ENCODE measurements at places on chromosomes 2 and 18.

DNA sequence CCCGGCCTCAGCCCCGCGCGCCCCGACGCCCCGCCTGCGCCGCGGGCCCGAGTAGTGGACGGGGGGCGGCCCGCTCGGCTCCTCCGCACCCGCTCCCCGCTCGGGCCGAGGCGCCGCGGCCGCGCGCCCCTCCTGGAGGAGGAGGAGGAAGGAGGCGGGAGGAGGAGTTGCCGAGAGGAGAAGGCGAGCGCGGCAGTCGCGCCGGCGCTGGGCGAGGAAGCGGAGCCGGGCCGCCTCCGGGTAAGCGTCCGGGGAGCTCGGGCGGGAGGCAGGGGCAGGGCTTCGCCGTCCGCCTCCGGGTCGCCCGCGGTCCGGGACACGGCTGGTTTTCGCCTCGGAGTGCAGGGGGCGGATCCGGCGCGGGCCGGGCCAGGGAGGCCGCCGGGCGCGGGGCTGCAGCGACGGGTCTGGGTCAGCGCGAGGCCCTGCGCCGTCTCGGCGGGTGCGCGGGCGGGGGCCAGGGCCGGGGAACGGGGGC, at the start of gene SOCS6:
Gene SOCS6 (plus strand): TSS at position 195 of the 478 bp plus-strand sequence. CDS start 35,624 bp downstream, outside the sequence.
- DNase-seq = peak; percentile 54

DNA sequence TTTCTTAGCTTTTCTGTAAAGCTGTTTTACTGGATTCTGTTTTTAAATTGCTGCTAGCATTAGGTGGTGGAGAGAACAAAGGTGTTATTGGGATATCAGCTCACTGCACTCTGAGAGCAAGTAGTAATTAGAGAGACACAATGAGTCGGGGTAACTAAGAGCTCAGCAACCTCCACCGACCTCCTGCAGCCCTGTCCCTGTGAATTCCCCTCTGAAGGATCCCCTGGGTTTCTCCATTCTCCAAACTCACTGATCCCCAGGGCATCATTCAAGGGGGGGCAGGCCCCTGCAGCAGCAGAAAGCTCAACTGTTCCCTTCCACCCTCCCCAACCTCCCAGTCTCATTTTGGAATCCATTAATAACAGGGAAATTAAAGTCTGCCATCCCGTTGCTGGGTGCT, 73.0 kb downstream of the MTCL1 start:
- no peak for DNase-seq

DNA sequence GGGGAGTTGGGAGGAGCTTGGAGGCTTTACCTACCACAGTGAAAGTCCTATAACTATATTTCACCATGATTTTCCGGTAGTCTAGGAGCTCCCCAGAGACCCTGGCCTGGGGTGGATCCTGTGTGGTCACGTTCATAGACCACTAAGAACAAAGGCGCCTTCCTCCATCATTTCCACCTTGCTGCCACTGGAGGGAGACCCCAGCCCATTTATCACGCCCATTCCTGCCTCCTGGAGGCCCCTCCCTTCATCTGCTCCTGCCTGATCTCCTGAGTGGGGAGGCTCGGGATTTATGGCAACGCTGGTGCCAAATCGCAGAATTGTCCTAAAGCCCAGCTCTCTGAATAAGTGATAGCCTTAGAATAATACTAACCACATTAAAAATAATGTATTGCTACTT, 507.6 kb upstream of the SPHKAP start:
- DNase-seq = no peak

- DNase-seq = no peak
Observed at GRCh38 chr2:6888724-6889123, 11.1 kb downstream of the RSAD2 start.

- no peak for DNase-seq
Observed at GRCh38 chr18:76437011-76437410, 58.0 kb downstream of the ZNF516 start.

DNA sequence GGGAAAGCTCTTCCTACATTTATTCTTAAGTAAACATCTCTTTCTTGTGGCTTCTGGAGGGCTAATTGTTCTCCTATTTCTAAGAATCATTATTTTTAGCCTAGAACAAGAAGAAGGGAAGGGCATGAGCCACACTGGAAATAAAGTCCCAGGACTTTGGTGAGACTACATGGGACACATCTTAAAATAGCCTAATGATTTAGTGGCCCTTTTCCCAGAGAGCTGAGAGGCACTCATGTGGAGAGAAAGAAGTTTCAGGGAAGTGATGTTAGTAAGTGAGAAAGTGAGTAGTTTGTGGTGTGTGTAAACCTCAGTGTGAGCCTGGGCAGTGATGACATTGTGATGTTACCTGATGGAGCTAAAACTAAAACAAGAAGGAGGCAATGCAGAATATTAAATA, 14.6 kb downstream of the ITGA4 start:
- no peak for DNase-seq

- DNase-seq = no peak
Observed at GRCh38 chr2:122061206-122061605, 305.8 kb downstream of the TSN start.

DNA sequence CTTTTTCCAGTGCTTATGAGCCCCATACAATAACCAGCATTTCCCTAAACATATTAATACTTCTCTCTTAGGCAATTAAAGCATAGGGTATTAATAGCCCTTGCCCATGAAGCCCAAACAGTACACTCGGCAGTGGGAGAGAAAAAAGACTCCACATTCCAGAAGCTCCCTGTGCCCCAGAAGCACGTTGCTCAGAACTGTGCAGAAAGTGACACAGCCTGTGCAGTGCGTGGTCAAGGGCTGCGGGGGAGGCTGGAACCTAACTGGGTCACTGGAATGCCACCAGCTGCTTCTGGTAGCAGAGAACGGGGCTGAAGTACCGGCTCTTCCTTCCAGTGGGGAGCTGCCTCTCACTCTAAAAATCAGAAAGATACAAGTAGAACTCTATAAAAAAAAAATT, 32.7 kb downstream of the EIPR1 start:
- DNase-seq = peak; percentile 49

GRCh38 chr2:190482451-190482850, 52.1 kb downstream of the NEMP2 start:
- no peak for DNase-seq

GRCh38 chr2:54528311-54528955, 72.3 kb downstream of the SPTBN1 start:
- no peak for DNase-seq

DNA sequence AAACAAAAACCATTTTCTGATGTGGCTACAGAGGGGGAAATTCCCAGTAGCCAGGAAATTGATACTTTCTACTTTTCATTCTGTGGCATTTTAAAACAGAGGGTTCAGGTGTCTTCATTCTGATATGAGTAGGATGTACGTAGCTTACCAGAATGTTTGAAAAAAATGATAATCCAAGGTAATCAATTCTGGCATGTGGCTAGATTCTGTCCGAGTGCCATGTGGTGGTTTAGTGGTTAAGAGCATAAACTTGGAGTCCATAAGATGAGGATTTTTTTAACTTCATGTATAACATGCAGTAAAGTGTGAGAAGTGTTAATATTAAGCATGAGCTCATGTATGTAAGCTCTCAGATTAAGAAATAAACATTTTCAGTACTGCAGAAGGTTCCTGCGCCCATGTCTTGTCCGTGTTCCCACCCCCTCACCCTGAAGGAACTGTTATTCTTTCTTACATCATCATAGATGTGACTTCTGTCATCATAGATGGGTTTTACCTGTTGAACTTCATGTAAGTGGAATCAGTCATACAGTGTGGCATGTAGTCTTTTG, 4.5 kb downstream of the B3GNT2 start:
- DNase-seq = no peak

DNA sequence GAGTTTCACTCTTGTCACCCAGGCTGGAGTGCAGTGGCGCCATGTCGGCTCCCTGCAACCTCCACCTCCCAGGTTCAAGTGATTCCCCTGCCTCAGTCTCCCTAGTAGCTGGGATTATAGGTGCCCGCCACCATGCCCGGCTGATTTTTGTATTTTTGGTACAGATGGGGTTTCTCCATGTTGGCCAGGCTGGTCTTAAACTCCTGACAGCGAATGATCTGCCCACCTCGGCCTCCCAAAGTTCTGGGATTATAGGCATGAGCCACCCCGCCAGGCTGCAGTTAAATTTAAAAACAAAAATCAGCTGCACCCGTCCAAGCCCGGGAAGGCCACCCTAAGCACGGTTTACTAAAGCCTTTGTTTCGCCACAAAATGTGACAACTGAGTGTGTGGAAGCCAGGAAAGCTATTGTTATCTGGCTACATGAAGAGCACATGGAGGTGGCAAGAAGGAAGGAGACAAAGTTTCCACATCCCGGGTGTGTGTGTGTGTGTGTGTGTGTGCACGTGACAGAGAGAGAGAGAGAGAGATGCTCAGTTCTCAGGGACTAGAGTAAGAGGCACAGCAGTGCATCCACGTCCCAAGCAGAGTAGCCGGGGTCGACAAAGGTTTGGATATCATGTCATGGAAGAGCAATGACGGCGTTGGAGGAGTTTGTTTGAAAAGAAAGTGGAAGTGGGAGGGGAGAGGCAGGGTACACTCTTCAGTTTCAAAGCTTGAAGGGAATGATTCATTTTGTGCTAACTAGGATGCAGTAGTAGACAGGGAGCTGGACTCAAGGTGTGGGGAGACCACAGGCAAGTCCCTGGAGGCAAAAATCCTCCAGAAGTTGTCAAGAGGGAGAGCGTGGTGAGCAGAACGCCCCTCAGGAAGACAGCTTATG, 20.1 kb downstream of the INPP5D start:
- no peak for DNase-seq

- DNase-seq = no peak
Observed at GRCh38 chr2:139864821-139865302, 1084.7 kb upstream of the NXPH2 start.

DNA sequence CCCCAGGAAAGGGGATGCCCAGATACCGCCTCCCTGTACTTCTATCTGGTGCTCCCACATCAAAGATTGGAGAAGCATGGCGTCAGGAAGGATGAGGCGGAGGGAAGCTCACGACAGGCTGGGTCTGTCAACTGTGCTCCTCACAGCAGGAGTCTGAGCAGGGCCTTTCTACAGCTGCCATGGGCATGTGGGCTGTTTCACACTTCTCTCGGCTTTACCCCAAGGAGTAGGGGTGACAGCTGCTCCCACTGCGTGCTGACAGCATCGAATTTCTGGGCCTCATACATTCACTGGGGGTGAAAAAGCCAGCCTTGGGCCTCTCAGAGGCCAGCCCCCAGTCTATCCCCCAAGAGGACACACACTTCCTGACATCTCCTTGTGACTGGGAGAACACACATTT, 21.1 kb downstream of the NEURL3 start:
- no peak for DNase-seq

- DNase-seq = no peak
Observed at GRCh38 chr2:142693171-142693950, 184.1 kb upstream of the KYNU start.

DNA sequence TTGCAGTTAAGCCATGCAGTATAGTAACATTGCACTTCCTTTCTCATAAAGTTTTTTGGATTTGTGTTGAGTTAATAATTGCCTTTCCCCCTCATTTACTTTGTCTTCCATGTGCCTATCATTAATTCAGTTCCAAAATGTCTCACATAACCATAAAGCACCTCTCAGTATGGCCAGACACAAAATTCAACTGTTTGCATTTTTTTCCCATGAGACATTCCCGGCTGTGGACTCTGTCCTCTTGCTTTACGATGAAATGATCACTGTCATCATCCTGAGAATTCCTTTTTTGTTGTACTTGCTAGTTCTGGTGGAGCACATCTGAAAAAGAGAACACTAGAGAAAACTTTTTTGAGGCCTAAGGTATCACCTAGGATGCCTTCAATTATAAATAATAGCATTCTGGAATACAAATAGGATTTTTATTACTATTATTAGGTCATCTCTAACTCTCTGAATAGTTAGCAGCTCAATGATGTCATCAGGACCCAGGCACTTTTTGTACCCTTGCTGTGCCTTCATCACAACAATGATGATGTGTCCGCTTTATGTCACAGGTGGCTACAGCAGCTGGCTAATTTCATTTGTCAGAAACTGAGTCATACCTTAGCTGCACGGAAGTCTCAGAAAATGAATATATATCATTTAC, 8.5 kb upstream of the ATP8B1 start:
- no peak for DNase-seq

DNA sequence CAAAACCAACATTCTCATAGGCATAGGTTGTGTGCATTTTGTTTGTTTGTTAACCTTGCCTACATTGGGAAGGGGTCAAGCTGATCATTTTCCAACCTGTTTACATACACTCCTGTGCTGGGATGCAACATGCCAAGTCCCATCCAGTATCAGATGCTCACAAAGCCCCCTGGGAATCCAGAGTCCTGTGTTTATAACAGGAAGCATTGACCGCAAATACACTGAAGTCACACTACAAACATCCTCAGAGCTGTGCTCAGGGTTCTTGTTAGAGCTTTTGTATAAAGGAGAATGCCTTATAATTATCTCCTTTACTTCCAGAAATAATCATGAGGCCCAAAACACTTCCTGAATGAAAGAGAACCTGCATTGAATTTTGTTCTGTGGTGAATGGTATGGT, 488.7 kb upstream of the TCF4 start:
- DNase-seq = no peak

GRCh38 chr2:162126111-162126519, 25.9 kb downstream of the GCG start:
- no peak for DNase-seq

DNA sequence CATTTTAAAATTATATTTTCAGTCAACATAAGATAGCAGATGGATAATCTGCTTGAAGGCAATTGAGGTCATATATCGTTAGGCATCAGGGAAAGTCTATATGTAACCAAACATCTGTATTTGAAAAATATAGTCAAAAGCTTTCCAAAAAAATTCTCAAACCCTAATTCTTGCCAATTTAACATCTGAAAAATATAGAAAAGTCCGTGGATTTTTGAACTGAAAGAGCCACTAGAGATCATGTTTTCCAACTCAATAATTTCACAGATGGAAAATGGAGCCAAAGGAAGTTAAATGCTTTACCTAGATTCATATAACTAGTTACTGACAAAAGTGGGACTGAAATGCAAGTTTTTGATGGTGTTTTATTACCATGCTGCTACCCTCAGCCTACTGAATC, 185.1 kb upstream of the ZNF804A start:
- DNase-seq = no peak

GRCh38 chr2:189421644-189422043, 19.6 kb upstream of the WDR75 start:
- no peak for DNase-seq

DNA sequence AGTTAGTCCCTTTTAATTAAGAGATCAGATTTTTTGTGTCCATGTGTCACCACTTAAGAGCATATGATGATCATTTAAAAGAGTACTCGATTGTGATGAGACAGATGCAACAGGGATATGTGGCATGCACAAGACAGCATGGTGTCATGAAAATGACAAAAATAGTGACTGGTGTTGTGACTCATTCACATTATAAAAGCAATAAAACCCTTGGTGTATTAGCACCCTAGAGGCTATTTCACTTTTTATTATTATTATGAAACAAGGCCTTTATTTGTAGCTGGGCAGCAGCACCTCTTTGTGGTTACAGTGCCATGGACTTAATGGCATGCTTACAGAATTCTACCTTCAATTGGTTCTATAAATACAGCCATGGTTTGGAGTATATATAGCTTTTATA, 1296.0 kb upstream of the ZEB2 start:
- no peak for DNase-seq

- DNase-seq = no peak
Observed at GRCh38 chr2:49948744-49949143, 794.4 kb upstream of the FSHR start.

GRCh38 chr2:134392442-134393074, 138.7 kb downstream of the MGAT5 start:
- DNase-seq = no peak
